ENCODE measurements at places on chromosomes 3 and 15.

- DNase-seq = no peak
Observed at GRCh38 chr15:64132217-64132616, 19.3 kb upstream of the SNX22 start.

DNA sequence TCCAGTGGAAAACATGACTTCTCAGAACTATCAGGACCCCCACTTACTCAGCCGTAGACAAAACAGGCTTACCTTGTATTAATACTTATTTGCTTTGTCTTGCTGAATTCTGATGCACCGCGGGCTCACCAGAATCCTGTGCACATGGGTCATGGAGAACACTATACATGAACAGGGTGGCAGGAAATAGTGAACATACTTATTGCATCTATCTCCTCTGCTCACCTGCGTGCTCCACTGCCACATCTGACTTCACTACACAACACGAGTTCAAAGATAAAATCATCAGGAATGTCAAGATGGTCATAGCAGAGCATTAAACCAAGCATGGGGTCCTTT is 10.7 kb upstream of the MAPK6 start:
- DNase-seq = no peak

GRCh38 chr3:122312826-122313225 is 12.2 kb upstream of the CSTA start:
- DNase-seq = no peak

- no peak for DNase-seq
Observed at GRCh38 chr3:192365571-192365970, 361.8 kb downstream of the FGF12 start.

GRCh38 chr15:51939216-51939615 is 32.4 kb downstream of the LEO1 start:
- DNase-seq = no peak

- DNase-seq = no peak
Observed at GRCh38 chr3:168197162-168197561, 101.4 kb upstream of the GOLIM4 start.

GRCh38 chr3:69697381-69697780 is 41.9 kb upstream of the MITF start:
- no peak for DNase-seq

DNA sequence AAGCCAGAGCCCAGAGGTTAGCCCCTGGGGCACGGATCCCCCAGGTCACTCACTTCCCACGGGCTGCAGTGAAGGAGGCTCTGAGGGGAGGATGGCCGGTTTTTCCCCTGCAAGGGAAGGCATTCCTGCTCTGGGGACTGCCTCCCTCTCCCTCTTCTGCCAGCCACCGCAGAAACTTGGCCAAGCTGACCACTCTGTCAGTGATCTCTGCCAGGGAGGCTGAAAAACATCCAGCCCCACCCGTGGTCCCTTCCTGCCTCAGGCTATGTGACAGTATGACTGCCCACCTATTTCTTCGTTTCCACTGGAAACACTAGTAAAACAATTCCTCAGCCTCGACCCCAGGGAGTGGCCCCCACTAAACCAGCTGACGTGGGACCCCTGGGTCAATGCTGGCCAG is 14.6 kb upstream of the FANCD2 start:
- DNase-seq = no peak

DNA sequence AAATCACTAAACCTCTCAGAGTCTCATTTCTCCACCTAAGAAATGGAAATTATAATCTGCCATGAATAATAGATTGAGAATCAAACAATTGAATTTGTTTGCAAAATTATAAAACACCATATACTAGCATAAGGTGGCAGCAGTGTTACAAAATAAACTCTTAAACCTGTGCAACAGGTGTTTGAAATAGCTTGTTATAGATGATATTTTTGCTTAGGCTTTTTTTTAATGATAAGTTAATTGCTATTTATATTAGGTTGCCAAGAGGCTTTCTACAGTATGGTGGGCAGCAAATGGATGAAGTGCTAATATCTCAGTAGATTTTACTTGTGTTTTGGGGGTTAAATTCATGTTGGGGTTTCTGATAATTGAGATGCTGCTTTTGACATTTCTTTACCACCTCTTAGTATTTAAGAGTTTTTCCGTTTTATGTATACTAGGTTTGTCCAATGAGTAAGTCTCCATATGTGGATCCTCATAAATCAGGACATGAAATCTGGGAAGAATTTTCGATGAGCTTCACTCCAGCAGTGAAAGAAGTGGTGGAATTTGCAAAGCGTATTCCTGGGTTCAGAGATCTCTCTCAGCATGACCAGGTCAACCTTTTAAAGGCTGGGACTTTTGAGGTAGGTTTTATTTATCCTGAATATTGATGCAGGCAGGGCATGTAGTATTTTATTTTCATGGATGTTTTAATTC is 19.6 kb downstream of the NR1D2 start:
- no peak for DNase-seq

DNA sequence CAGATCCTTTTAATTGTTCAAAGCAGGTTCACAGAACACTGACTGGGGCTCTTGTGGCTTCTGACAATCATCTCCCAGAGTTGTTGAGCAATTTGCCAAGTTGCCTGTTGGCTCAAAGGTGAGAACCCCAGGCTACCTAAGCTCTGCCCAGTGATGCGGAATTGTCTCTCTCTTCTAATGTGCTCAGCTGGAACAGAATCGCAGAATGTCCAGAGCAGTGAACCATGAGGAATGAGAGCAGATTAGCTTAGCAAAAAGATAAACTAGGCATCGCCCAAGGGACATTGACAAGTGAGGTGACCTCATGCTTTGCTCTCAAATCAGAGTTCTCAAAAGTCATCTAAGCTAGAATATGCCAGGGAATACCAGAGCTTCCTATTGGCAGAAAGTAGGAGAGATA is 148.1 kb downstream of the WDR76 start:
- DNase-seq = no peak

DNA sequence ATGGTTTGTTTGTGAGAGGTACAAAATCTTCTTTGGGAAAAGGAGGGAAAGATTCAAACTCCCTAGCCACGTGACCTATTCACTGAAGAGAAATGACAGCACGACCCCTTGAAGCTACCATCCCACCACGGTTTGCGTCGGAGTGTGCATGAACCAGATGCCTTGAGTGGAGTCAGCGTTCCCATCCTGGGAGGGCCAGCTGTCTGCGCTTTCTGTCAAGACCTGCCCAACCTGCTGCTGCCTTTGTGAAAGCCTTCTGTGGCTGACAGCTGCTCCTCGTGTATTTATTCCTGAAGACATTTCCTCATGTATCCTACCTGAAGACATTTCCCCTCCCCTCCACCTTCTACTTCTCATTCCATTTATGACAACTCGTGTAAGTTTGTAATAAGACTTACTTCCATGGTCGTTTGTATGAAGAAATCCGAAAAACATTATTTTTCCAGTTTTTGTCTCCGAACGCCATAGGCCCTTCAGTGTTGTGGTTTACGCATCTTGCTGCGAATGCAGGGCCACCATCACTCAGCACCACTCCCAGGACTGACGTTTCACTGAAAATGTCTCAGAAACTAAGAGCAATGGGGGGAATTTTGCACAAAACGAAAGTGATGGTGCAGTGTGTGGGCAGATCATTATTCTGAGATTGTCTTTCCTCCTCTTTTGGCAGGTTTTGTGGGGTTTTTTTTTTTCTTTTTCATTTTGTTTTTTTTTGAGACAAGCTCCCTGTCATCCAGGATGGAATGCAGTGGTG is 18.9 kb downstream of the EBLN2 start:
- no peak for DNase-seq

GRCh38 chr3:102586485-102586884 is 151.7 kb downstream of the ZPLD1 start:
- DNase-seq = no peak

GRCh38 chr3:18301781-18302180 is 123.4 kb downstream of the SATB1 start:
- no peak for DNase-seq

DNA sequence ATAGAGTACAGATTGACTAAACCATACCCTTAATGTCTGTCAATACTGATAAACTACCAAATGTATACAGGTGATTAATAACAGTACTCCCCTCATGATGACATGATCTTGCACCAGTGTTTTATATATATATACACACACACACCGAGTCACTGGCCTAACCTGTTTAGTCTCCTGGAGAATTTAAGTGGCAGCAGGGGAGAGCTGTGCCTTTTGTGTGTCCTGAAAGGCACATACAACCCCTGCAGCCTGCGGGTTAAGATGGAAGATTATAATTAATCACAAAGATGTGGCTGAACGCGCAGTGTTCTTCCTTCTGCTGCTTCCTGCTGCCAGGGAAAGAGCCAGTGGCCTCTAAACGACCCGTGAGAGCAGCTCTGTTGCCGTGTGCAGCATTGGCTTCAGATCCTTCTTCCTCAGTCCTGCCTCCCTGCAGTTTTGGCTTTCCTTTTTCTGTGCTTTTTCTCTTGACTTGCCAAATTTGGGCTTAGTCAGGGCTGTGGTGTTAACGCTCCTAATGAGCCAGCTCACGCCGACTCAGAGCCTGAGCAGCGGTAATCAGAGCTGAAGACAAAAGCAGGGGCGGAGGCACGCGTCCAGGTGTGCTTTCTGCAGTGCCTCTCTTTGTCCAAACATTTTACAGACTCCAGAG is 42.5 kb upstream of the UBE3A start:
- no peak for DNase-seq

DNA sequence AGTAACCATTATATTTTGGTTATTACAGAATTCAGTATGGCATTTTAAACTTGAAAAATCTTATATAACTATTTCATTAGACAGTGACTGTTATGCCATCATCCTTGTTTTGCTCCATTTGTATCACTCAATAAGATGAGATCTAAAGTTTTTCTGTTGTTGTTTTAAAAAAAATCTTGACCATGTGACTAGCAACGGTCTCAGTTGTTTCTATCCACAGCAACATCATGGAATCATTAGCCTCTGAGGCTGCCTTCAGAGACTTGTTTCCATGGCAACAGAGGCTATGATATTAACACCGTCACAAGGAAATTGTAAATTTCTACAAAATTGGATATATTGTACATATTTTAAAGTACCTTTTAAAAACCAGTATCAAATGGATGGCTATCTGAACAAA is 129.8 kb downstream of the DLG1 start:
- DNase-seq = peak; percentile 34

GRCh38 chr3:151794080-151794479 is 19.8 kb upstream of the AADAC start:
- no peak for DNase-seq

GRCh38 chr15:33226559-33227181 is 32.2 kb upstream of the FMN1 start:
- DNase-seq = peak; percentile 78

DNA sequence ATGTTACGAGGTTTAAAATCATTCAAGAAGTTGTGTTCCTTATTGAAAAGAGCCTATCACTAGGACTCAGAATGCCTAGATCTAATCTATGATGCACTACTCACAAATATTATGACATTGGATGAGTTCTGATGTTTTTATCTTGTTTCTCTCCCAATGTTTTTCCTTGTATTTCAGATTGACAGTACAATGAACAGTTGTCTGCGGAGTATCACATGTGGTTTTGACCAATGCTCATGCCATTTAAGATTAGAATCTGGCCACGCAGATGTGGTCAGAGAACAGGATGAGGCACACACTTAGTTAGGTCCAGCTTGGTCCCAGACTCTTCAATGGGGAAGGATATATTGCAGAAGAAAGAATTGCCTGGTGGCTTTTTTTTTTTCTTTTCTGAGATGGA is 25.6 kb upstream of the CCDC50 start:
- no peak for DNase-seq

GRCh38 chr3:38644662-38645053 is 4.8 kb downstream of the SCN5A start:
- no peak for DNase-seq

- no peak for DNase-seq
Observed at GRCh38 chr3:137582484-137582883, 181.6 kb upstream of the SOX14 start.

- no peak for DNase-seq
Observed at GRCh38 chr3:158368271-158368670, 202.7 kb upstream of the MLF1 start.

GRCh38 chr3:15535732-15536131 is 14.2 kb upstream of the COLQ start:
- peak; percentile 28 for DNase-seq

- no peak for DNase-seq
Observed at GRCh38 chr3:30142946-30143345, 463.5 kb upstream of the TGFBR2 start.

DNA sequence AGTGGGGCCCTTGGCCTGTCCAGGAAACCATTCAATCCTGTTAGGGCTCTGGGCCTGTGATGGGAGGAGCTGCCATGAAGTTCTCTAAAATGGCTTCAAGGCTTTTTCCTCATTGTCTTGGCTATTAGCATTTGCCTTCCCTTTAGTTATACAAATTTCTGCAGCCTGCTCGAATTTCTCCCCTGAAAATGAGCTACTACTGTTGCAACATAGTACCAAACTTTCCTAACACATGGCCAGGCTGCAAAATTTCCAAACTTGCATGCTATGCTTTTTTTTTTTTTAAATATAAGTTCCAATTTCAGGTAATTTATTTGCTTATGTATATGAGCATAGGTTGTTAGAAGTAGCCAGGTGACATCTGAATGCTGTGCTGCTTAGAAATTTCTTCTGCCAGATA is 560.8 kb upstream of the TBL1XR1 start:
- DNase-seq = no peak

- DNase-seq = no peak
Observed at GRCh38 chr3:22893644-22894325, 309.3 kb upstream of the UBE2E2 start.

DNA sequence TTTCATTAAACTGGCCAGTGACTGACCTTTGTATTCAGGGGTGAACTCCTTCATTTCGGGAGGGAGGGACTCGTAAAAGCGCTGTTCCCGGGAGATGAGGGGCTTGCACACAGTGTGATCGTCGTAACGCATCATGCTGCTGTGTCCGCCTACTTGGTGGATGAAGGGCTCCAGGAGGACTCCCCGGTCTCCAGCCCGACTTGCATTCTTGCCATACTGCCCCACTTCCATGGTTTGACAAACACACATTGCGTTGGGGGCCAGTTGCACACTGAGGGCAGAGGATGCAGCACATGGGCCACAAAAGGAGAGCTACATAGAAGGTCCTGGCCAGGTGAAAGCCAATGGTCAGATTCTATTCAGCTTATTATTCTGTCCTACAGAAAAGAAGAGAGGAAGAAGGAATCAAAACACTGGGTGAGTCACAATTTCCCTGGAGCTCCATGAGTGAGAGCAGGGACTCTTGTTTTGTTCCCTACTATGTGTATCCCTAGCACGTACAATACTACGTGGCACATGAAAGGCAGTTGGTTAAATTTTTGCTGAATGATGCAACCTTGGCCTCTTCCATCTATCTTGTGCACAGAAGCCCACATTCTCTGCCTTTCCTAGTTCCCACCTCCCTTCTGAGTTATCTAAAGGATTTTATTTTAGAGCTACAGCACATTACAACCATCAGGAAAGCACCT is 24.2 kb upstream of the GMPPB start:
- DNase-seq = no peak

Measured in CD4-positive, alpha-beta T cell treated with Interleukin-21 for 1 hour (primary cell).